Dermis microvascular lymphatic vessel endothelial cell (primary cell): ENCODE measurements at places on chromosomes 5 and 9. TPM values are rescaled to one million over a fixed set of nuclear protein-coding genes. Genes with fewer than 3 reads are reported as not detected.

ARHGEF37 gene
- total RNA-seq = 8.3 and 20.6 TPM in 2 replicates

FOXE1 gene
- not detected in 2 replicates for total RNA-seq

NR5A1 gene
- total RNA-seq = not detected in 2 replicates

PLAC8L1 gene
- not detected in 2 replicates for total RNA-seq

FBXO10 gene
- total RNA-seq = 9.1 and 17.6 TPM in 2 replicates

MEIKIN gene
- total RNA-seq = not detected in 2 replicates

ANKRD34B gene
- total RNA-seq = not detected in 2 replicates

USP20 gene
- total RNA-seq = 4.7 and 8.5 TPM in 2 replicates

CDH9 gene
- not detected in 2 replicates for total RNA-seq

ADAMTSL1 gene
- total RNA-seq = 4.7 and 9.1 TPM in 2 replicates

CARTPT gene
- not detected in 2 replicates for total RNA-seq

C9orf50 gene
- not detected in 2 replicates for total RNA-seq

BAAT gene
- total RNA-seq = under 0.01 TPM in 1 of 2 replicates, not detected in the other

TUSC1 gene
- total RNA-seq = 7.6 and 11.5 TPM in 2 replicates

SLC45A2 gene
- total RNA-seq = under 0.01 TPM in 1 of 2 replicates, not detected in the other

TRIM7 gene
- total RNA-seq = 2.1 and 7.6 TPM in 2 replicates

C5orf52 gene
- total RNA-seq = not detected in 2 replicates

GFI1B gene
- total RNA-seq = under 0.01 TPM in 1 of 2 replicates, not detected in the other

APC gene
- 44.9 and 56.6 TPM in 2 replicates for total RNA-seq

CREBRF gene
- 16.3 and 21.5 TPM in 2 replicates for total RNA-seq

BRINP1 gene
- 0.26 and 1.9 TPM in 2 replicates for total RNA-seq

PCDHA9 gene
- under 0.01 TPM in 2 replicates for total RNA-seq

WWC1 gene
- 0.13 and 0.63 TPM in 2 replicates for total RNA-seq

PDGFRB gene
- total RNA-seq = 5.0 and 14.3 TPM in 2 replicates

PALM2AKAP2 gene
- total RNA-seq = under 0.01 TPM in 2 replicates

LRRTM2 gene
- 1.4 and 1.5 TPM in 2 replicates for total RNA-seq

ZNF608 gene
- 6.6 and 10.9 TPM in 2 replicates for total RNA-seq

ZNF354C gene
- 4.9 and 5.8 TPM in 2 replicates for total RNA-seq

IFNK gene
- not detected in 2 replicates for total RNA-seq

OCLN gene
- 0.90 and 1.5 TPM in 2 replicates for total RNA-seq

ZDHHC21 gene
- total RNA-seq = 8.3 and 9.6 TPM in 2 replicates

PPP2R2B gene
- not detected in 2 replicates for total RNA-seq

RASEF gene
- under 0.01 TPM in 2 replicates for total RNA-seq

C9orf153 gene
- total RNA-seq = 0.38 TPM in 1 of 2 replicates, not detected in the other

ZNF483 gene
- total RNA-seq = 1.6 and 1.8 TPM in 2 replicates

RRAGA gene
- 28.1 and 53.9 TPM in 2 replicates for total RNA-seq

GDF9 gene
- total RNA-seq = under 0.01 TPM in 1 of 2 replicates, not detected in the other
